ENCODE measurements at places on chromosomes 2 and 18.

DNA sequence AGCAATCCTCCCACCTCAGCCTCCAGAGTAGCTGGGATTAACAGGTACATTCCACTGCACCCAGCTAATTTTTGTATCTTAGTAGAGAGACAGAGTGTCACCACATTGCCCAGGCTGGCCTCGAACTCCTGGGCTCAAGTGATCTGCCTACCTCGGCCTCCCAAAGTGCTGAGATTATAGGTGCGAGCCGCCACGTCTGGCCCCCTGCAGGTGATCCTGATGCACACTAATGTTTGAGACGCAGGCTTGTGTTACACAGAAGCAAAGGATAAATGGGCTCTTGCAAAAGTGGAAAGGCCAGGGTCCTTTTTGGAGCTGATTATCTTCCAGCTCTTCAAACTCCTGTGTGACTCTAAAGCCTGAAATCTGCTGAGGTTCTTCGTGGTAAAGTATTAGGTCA is 84.2 kb downstream of the TGFA start:
- no peak for DNase-seq

- no peak for DNase-seq
These were observed 73.6 kb downstream of the COPS8 start for GRCh38 chr2:237159006-237159911.

GRCh38 chr2:61898810-61899209 is 6.7 kb upstream of the COMMD1 start:
- no peak for DNase-seq

DNA sequence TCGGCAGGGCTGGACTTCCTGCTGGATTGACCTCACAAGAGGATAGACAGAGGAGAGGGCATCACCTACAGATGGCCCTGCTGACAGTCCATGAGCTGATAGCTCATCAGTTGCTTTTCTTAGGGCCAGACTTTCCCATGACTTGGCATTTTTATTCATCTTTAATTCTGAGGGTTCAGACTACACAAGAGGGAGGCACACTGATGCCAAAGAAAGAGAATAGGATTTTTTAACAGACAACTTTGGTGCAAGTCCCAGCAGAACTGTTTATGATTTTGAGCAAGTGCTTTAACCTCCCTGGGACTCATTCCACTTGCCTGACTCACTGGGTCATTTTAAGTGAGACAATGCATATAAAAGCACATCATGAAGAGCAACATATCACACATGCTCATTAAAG is 299.2 kb downstream of the INSIG2 start:
- peak; percentile 26 for DNase-seq

DNA sequence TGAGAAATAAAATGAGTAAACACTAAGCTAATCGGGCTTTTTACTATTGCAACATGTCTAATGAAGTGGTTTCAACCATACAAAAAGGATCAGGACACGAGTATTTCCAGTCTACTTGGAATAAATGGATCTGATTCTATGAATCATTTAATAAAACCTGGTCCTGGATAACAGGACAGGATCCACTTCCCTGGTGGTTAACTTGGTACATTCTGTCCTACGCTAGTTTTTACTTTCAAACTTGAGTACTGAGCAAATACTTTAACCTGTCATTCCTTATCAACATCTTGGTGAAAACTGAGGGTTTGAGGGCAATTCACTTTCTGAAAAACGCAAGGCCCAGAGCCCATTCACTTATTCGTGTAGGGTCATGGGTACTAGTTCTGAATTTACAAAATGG is 33.5 kb downstream of the CHST10 start:
- DNase-seq: no peak

DNA sequence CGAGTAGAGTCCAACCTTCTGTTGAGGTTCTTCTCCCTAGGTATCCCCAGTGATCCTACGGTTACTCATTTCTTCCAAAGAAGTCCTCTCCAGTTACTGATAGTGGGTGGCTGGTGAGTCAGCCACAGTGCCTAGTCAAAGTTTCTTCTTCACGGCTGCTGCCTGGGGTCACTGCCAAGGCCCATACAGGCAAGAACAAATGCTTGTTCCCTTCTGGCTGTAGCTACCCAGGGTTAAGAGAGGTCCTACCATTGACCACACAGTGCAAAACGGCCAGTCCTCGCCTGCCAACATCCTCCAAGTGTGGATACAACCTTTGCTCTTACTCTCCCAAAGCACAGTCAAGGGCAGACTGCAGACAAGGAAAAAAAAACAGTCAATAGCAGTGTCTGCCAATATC is 2.9 kb upstream of the PTPN4 start:
- no peak for DNase-seq

GRCh38 chr2:12006850-12007249 is 260.4 kb downstream of the LPIN1 start:
- DNase-seq: peak; percentile 17

DNA sequence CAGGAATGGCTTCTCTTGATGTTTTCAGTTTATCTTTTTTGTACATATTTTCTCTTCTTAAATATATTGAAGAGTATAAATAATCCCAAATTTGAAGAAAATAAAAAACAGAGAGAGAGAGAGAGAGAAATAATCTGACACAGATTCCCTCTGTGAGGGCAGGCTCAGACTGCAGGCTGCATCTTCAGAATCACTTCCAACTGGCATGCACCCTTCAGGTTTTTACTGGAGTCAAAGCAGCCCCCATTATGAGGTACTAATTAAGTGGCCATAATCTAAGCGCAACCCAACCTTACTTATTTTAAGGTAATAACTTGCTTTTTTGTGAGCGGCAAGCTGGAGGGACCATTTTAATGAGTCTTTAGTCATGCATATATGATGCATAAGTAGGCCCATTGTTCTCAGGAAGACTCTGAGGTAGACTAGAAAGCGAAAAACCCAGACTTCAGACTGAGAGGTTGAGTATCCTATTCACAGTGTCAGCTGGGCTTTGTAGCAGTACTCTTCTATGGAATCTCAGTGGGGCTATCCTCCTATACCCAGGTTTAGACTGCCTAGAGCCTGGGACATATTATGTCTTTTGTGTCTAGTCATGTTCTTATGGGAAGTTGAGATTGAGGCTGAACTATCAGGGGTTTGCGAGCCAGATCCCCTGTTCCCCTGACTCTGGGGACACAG is 167.4 kb downstream of the SP3 start:
- no peak for DNase-seq

DNA sequence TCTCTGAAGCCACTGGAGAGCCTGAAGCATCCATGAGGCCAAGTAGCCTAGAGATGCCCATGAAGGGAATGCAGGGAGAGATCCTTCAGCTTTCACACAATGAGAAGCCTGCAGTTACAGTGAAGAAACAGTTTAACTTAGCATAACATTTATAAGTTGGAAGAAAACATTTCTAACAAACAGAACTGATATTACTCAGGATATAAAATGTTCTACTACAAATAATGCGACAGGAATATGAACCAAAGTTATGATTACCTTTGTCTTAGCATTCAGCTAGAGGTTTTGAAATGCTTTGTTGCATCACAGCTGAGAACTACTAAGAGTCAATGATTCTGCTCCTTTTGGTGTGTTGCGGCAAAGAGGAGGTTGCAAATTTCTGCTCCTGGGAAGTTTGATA is 6.9 kb upstream of the KYNU start:
- no peak for DNase-seq

DNA sequence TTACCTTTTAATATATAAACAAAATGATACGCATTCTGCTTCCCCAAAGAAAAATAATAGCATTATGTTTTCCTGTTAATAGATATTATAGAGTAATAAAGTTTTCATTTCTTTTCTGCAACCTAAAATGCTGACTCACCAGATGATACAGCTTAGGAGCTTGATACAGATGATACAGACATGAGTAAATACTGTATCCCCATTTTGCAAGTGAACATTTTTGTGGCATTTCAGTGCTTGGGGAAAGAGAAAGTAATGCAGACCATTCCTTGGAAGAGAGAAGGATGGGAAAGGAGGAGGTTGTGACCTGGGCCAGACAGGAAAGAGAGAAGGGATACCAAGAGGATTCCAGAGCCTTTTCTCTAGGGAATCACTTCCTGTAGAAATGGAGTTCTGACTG is 97.5 kb upstream of the FSHR start:
- DNase-seq: peak; percentile 11

GRCh38 chr2:136025057-136025973 is 39.9 kb upstream of the DARS1 start:
- DNase-seq: no peak

DNA sequence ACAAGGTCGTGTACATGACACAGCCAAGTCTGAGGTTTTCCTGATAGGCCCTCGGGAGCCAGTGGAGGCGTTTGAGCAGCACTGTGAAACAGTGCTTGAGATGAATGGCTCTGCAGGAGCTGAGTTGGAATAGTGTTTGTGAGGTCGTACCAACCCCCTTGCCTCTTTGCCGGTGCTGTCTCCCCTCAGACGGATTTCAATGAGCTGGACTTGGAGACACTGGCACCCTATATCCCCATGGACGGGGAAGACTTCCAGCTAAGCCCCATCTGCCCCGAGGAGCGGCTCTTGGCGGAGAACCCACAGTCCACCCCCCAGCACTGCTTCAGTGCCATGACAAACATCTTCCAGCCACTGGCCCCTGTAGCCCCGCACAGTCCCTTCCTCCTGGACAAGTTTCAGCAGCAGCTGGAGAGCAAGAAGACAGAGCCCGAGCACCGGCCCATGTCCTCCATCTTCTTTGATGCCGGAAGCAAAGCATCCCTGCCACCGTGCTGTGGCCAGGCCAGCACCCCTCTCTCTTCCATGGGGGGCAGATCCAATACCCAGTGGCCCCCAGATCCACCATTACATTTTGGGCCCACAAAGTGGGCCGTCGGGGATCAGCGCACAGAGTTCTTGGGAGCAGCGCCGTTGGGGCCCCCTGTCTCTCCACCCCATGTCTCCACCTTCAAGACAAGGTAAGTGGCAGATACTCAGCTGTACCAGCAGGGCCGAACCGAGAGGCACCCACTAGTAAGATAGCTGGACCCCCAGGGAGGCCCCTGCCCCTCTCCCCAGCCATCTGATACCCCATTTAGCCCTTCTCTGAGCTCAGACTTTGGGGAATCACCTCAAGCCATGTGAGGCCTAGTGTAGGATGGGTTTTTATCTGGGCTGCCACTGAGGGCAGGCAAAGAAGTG is 83.1 kb downstream of the EPAS1 start:
- DNase-seq: no peak

GRCh38 chr2:44285174-44285573 is 9.9 kb downstream of the SLC3A1 start:
- DNase-seq: no peak

DNA sequence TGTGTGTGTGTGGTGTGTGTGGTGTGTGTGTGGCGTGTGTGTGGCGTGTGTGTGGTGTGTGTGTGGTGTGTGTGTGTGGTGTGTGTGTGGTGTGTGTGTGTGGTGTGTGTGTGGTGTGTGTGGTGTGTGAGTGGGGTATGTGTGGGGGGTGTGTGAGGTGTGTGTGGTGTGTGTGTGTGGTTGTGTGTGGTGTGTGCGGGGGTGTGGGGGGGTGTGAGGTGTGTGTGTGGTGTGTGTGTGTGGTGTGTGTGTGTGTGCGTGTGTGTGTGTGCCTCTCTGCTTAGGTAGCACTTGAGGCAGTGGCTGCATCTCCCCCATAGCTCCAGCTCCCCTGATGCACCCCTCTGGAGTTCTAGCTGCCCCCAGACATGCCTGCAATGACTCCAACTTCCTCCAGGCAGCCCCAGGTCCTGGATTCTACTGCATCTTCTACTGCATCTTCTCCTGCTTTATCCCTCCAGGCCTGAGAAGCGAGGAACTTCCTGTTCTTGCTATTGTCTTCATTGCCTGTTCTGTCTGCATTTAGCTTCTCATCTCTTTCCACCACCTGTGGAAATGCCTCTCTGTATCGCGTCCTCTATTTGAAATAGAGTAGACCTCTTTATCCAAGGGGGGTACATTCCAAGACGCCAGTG is 22.2 kb upstream of the MLPH start:
- no peak for DNase-seq

- DNase-seq: no peak
These were observed 35.8 kb downstream of the CNGA3 start for GRCh38 chr2:98382086-98382485.

DNA sequence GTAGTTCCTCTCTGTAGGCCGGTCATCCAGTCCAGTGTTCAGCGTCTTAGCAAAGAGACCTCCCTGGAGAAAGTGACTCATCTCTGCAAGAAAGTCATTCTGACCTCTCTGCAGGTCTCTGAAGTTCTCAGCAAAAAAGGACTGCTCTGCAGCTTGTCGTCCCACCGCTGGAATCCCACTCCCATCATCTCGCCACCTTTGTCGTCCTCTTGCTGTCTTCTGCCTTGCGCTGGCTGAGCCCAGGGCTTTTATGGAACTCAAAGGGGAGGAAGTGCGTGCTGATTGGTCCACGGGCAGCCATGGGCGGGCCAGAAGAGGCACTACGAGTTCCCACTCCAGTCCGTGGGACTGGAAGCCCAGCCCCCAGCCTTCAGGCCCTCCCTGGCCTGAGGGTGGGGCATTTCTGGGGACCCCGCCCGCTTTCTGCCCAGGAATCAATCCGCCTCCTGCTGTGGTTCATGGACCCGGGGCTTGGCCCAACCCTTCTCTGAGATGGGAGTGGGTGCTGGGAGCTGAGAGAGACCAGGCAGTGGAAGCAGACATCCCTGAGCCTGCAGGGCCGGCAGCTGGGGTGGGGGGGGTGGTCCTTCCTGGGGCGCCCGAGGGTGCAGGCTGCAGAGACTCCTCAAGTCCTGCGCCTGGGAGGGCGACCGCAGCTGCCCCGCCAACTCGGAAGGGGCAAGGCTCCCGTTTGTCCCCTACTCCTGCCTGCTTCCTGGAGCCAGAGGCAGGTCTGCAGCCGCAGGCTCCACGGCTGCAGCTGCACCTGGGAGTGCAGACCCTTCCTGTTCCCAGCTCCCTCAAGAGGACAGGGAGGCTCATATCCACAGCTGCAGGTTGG is 660.7 kb upstream of the RAB6C start:
- no peak for DNase-seq

GRCh38 chr2:9998916-9999654 is 44.3 kb upstream of the KLF11 start:
- DNase-seq: no peak
